ENCODE measurements at places on chromosomes 4 and X. TPM values are rescaled to one million over a fixed set of nuclear protein-coding genes. Genes with fewer than 3 reads are reported as not detected.

- no peak for DNase-seq
These were observed 28.0 kb upstream of the PLK4 start for GRCh38 chr4:127852661-127853060.

- no peak for DNase-seq
These were observed 30.1 kb upstream of the SPARCL1 start for GRCh38 chr4:87559090-87559837.

- DNase-seq, result no peak
These were observed 3.3 kb upstream of the SH2D1A start for GRCh38 chrX:124343016-124343415.

DNA sequence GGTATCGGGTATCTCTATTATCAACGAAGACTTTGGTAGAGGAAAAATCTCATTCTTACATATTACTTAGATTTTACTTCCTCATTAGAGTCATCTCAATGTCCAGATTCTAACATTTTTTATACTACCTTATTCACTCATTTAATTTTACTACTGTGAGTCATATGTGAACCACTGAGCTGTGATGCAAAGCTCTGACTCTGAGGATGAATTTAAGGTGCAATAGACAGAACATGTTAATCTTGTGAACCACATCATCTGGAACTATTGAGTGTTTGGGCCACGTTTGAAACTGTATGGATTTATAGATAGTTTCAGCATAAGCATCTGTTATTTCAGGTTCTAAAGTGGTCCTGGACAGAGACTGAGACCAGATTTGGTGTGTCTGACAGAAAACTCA, 78.4 kb downstream of the PWWP3B start:
- no peak for DNase-seq

DNA sequence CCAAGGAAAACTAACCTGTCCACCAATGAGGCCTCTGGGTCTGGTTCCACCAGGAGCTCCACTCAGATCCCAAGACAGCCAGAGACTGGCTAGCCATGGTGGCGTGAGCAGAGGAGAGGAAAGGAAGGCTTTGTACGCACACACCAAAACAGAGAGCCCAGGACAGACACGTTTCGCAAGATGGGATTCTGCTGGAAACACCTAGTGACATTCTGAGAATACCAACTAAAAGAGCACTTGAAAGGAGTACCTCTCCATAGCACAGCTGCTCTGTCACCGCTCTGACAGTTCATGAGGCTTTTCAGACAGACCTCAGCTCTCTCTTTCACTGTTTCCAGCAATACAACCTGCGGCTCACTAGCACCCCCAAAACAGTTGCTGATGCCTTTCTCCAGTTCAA, 105.0 kb downstream of the SH3KBP1 start:
- DNase-seq, result no peak

DNA sequence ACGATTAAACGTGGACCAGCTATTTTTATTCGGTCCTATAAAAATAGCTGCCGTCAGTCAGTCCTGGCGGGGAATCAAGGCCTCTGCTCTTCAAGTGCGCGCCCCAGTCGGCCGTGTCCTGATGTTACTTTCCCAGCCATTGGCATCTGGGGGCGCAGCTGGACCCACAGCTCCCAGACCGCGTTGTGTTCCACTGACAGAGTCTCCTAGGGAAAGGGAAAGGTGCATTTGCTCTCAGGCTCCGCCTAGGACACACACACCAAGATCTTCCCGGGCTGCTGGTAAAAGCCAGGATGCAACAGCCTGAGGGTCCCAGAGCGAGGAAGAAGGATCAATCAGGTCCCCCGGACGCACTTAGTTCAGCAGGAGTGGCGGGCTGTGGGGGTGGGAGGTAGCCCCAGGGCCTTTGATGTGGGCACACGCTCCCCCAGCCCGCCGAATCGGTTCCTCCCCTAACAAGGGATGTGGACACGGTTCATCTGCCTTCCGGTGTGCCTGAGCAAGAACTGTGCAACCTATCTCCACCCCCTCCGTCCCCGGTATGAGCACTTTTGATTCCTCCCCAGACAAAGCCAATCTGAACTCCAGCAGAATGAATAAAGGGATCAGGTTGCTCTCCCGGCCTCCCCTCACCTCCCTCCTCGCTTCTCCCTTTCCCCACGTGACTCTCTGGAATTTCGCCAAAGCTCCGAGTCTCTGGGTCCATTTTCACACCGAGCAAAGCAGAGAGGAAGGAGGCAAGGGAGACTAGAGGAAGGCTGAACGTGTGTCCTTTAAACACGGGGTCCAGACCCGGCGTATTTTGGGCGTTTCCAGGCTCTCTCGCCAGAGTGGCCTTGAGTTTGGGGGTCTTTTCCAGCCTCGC, 626 bp upstream of the FRAS1 start:
- peak; percentile 66 for DNase-seq

The GPRIN3 gene
- 0.44 TPM for polyA plus RNA-seq

The ARX gene
- not detected for polyA plus RNA-seq

The PF4V1 gene
- 0.16 TPM for polyA plus RNA-seq

The BEX1 gene
- polyA plus RNA-seq, result 4.1 TPM

All from liver (tissue), 10 donors.